ENCODE measurements at places on chromosomes 7 and 10.

- no peak for DNase-seq
These were observed 18.2 kb downstream of the HNRNPF start for GRCh38 chr10:43390759-43391158.

- DNase-seq: no peak
These were observed 1.1 kb upstream of the HOXA1 start for GRCh38 chr7:27096768-27097514.

DNA sequence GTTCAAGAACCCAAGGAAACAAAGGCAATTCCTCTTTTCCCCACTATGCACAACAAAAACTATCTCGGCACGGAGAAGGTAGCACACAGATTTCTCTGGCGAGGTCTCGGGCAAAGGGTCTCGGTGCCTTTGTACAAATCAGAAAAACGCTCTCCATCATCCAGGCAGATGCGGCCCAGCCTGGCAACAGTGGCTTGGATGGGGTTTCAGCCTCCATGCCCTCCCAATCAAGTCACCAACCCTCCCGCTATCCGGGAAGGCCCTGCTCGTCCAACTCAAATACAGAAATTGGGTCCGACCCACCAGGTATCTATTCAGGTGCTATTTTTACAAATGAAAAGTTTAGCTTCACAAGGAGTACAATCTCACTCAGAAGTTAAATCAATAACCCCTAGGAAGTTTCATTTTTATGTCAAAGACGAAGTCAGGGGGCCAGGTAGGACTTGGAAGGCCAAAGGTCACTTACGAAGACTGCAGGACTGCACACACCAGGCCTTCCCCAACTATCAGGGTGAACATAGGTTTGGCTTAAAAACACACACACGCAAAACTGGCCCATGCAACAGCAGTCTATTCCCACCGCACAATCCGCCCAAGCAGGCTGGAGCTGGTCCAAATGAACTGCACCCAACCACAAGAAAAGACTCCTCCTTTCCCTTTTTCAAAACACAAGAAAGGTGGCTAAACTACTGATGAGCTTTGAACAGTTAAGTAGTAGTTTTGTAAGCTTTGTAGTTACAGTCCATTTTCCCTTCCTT lies 43.0 kb downstream of the GNA12 start:
- DNase-seq: no peak

DNA sequence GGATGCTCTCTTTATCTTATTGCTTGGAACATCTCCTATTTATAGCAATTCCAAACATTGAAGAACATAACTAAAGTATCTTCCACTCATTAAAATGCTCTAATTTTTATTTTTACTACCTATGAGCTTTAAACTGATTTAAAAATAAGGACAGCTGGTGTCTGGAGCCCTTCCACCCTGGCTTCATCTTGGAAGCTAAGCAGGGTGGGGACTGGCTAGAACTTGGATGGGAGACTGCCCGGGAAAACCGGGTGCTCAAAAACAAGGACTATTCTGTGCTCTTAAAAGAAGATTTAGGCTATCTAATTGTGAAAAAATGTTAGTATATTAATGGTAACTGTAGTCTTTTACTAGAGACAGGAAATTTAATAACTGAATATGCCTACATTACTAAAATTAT lies 69.2 kb downstream of the ARMC3 start:
- DNase-seq: no peak

DNA sequence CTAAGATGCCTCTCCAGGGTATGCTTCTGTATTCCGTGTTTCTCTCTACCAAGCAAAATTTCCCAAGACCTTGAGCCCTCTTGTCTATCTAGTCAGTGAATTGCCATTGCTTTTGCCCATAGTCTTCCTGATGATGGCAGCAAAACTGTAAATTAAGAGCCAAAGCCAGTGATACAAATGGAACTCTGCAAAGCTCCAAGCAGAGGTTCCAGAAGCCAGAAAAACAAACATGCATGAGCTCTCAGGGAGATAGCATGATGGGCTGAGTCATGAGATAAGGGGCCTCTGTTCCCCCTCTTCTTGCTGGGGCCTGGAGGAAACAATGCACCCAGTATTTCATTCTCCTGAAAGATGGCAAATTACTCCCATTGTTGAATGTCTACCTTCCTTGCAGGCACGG lies 24.7 kb downstream of the LSMEM1 start:
- DNase-seq: no peak
